ENCODE measurements at places on chromosomes 3 and 15.

DNA sequence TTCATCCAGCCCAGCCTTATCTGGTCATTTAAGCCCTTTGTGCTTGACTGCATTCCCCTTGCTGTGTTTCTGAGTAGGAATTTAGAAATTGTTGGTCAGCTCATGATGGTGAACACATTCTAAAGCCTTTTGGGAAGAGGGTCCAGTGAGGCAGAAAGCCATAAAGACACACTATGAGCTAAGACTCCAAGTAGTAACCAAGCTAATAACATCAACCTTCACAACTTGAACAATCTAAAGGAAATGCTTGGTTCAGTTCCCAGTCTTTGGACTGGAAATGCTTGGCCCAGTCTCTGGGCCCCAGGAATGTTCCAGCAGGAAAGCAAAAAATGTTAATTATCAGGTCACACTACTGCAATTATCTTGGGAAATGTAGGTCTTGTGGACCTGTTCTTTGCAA is 7.7 kb downstream of the PLSCR1 start:
- DNase-seq: peak; percentile 18

GRCh38 chr3:149151843-149152242 is 22.4 kb downstream of the HPS3 start:
- peak; percentile 25 for DNase-seq

DNA sequence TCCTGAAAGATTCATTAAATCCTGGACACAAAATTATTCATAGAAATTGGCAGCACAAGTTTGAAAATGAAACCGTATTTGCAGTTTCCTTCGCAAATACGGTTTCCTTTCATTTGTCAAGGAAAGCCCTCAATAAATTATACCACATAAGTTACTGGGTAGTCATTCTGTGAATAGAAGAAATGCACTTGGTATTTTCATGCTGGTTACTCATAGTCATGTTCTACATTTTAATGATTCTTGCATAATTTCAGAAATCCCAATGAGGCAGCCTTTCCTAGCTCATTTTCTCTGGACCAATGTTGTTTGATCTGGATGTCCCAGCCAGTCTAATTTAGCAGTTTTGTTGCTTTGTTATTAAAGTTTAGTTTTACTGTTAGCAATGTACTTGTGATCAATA is 43.2 kb downstream of the MINAR1 start:
- no peak for DNase-seq

DNA sequence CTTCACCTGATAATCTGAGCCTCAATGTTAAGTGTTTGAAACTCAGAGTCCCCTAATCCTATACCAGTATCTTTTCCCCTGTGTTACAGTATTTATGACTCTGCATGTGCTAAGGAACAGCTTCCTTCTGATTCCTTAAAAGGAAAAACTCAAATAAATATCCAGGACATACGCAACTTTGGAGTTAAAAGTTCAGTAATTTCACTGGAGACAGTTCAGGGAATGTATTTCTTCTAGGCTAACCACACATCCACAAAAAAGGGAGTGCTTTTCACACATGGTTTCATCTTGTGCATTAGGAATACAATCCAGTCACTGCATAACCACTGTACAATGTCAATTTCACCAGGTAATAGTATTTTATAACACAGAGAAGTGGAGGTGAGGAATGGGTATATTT is 31.0 kb downstream of the PGBD4 start:
- no peak for DNase-seq

GRCh38 chr3:134603956-134604355 is 46.9 kb downstream of the KY start:
- no peak for DNase-seq

DNA sequence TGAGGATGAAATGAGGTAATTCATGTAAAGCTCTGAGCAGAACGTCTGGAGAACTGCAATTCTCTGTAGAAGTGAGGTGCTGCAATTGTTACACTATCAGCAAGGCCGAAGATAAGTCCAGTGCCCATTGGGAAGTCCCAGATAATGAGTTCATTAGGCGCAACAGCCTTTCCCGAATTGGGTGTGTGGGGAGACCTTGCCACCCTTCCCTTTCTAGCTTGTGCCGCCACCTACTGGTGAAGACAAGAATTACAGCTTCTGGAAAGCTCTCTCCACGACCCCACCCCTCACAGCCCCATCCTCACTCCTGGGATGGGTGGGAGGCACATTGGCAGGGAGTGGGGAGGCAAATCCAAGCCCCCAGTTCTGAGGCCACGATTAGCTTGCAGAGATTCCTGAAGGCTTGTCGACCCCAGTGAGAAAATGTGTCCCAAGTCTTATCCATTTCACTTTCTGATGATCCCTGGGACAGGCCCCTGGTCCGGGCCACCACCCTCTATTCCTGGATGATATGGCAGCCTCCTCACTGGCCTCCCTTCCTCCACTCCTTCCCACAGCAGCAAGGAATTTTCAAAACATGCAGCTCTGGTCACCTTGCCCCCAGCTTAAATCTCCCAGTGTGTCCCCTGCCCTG is 36.4 kb downstream of the FAM3D start:
- DNase-seq: peak; percentile 81

GRCh38 chr3:99686955-99687612 is 48.7 kb downstream of the COL8A1 start:
- peak; percentile 52 for DNase-seq

GRCh38 chr3:64995857-64996551 is 308.2 kb upstream of the ADAMTS9 start:
- DNase-seq: peak; percentile 90

DNA sequence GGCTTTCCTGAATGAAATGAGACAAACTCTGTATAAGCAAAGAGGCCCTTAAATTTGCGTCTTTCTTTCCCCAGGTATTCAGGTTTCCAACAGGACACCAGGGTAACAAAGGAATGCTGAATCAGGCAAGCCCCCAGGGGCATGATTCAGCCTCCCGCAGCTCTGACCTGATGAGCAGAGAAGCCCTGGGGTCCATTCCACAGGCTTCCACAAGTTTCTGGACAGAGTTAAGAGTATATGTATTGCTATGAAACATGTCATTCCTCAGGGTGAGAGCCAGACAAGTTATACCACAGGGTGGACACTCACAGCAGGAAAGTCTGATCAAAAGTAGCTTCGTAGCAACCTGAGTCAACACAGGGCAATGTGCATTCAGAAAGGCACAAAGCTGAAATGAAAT is 68.1 kb upstream of the CTNNB1 start:
- no peak for DNase-seq

DNA sequence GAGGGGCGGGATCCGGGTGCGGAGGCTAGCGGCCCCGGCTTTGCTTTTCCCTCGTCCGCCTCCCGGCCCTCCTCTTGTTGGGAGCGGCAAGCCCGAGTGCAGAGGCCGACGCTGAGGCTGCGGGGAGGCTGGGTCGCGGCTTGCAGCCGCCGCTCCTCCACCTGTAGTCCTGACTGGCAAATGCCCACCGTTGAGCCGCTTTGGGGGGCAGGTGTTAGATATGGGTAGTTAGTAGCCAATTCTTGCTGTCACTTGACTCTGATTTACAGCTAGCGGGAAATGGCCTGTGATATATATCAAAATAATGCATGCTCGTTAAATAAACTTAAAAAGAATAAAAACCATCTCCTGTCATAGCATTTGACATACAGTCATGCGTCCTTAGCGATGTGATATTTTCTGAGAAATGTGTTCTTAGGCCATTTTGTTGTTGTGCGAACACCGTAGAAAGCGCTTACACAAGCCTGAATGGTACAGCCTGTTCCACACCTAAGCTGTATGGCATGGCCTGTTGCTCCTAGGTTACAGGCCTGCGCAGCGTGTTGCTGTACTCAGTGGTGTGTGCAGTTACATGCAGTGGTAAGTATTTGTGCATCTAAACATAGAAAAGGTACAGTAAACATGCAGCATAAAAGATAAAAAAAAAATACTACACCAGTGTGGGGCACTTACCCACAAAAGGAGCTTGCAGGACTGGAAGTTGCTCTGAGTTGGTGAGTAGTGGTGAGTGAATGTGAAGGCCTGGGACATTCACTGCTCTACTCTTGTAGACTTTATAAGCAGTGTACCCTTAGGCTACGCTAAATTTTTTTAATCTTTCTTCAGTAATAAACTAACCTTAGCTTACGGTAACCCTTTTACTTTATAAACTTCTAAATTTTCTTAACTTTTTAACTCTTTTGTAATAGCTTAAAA is 873 bp downstream of the CAPN7 start:
- DNase-seq: peak; percentile 33

DNA sequence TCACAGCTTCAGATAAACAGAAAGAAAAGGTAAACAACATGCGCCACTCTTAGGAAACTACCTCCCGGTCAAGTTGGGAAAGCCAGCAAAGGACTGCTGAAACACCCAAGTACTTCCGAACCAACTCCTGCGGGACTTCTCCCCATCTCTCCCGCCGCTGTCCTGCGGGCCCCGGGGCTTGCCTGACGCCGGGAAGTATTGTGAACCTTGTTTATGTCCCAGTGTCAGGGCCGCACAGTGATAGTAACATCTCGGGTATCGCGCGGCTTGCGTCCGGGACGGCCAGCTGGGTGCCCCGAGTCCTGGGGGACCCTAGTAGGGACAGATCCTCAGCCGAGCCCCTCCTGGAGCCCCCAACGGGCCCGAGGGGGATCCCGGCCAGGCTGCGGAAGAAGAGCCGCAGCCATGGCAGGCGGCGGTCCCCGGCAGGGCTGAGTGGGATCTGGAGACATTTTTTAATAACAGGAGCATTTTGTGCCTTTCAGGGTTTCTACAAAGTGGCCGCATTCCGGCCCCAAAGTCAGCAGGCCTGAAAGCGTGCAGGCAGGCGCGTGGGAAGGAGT is 756 bp downstream of the CLPX start:
- DNase-seq: peak; percentile 74

DNA sequence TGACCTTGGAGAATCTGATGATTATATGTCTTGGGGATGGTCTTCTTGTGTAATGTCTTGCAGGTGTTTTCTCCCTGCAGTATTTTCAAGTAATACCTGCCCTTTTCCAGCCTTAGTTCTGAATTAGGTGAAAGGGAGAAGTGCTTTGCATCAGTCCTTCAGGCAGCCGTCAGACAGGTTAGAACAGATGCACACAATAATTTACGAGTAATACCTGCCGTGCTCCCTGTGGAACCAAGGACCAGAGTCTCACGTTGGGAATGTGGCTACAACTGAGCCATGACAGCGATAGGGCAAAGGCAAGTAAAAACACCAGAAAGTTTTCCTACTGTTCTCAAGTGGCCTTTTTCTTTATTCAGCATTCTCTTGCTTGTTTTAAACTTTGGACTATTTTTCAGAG is 69.1 kb downstream of the CHCHD6 start:
- no peak for DNase-seq

DNA sequence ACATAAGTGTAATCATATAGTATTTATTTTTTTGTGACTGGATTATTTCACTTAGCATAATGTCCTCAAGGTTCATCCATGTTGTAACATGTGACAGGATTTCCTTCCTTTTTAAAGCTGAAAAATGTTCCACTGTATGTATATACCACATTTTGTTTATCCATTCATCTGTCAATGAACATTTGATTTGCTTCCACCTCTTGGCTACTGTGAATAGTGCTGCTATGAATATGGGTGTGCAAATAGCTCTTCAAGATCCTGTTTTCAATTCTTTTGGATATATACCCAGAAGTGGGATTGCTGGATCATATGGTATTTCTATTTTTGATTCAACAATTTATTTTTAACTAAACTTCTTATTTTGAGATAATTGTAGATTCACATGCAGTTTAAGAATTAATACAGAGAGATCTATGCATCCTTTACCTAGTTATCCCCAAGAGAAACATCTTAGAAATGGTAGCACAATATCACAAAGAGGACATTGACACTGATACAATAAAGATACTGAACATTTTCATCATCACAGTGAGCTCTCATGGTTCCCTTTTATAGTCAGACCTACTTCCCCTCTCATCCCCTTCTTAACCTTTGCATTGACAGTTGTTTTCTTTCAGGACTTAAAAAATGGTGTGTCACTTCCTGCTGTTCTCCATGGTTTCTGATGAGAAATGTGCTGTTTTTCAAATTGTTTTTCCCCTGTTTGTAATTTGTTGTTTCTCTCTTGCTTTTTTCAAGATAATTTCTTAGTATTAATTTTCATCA is 90.1 kb downstream of the SATB1 start:
- no peak for DNase-seq

DNA sequence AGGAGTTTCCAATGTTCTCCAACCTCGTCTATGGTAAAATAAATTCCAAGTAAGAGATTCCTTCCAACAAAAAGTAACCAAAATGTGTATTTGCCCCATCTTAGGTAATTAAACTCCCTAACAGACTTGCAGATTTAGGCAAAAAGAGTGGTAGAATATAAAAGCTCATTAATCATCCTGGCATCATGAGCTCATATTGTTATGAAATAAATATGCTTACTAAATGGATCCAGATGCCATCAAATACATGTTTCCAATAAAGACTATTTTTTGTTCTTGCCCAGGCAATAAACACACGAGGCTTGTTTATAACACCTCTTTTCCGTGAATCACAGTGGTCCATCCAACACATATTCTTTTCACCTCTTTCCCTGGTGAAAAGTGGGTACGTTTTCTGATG is 189.4 kb downstream of the THSD4 start:
- no peak for DNase-seq

GRCh38 chr3:48685603-48686511 is at the start of gene NCKIPSD:
NCKIPSD (minus strand) TSS chr3:48685915; CDS start chr3:48685807, 108 bp downstream.
- peak; percentile 93 for DNase-seq

DNA sequence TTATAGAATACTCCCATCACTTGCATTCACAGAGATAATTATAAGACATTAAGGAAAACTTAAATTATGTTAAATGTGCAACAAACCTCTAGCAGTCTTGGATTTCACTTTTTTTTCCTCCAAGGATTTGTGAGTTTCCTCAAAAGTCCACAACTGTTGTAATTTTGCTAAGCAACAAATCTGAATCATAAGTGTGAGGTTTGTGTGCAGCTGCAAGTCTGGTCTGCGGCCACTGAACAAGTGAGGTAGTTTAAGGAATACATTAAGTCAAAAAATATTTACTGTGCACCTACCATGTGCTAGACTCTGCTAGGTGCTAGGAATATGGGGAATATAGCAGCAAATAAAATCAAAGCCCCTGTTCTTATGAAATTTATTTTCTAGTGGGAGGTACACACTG is 70.2 kb downstream of the LRRC28 start:
- peak; percentile 58 for DNase-seq

GRCh38 chr3:194995334-194995733 is 275.6 kb downstream of the XXYLT1 start:
- no peak for DNase-seq

DNA sequence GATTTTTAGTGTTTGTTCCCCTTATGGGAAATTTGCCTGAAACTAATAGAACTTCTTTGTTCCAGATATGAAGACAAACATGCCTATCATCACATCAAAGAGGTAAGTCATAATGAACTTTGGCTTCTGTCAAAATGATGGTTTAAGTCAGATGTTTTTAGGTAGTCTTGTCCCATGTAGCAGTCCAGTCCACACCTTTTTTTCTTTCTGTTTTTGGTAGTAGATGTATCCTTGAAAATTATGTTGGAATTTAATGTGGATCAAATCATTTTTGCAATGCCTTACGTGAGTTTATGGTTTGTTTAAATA is 12.1 kb downstream of the TSEN2 start:
- no peak for DNase-seq

All from muscle of leg (tissue), 16 donors.